ENCODE measurements at places on chromosomes 7 and 10.

DNA sequence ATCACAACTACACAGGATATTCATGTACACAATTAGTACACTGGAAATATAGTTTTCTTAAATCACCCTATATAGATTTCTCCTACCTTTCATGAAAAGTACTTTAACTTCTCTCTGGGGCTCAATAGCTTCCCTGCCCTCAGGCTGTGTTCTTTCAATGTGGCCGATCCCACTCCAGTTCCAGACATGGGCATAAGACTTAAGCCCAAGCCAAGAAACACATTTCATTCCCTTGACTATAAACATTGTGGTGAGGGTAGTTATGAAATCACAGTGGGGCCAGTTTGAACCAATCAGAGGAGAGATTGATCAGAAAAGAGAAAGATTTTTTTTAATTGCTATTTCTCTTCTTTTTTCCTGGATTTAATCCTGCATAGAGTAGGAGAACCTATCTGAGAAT is 904.6 kb upstream of the SORCS1 start:
- no peak for DNase-seq
- H3K27ac ChIP-seq = no peak overlapping the region
- no peaks in the 10 kb centered on the region for H3K4me1 ChIP-seq
- H3K36me3 ChIP-seq = no peaks in the 10 kb centered on the region

GRCh38 chr7:50502001-50502684 is 52.0 kb upstream of the FIGNL1 start:
- no peak overlapping the region for H3K27ac ChIP-seq
- no peak overlapping the region for H3K4me3 ChIP-seq
- peaks cover 18% of the 10 kb centered on the region for H3K27me3 ChIP-seq

- H3K36me3 ChIP-seq = no peaks in the 10 kb centered on the region
- no peak overlapping the region for H3K27ac ChIP-seq
- H3K4me3 ChIP-seq = no peak overlapping the region
- no peaks in the 10 kb centered on the region for H3K4me1 ChIP-seq
- DNase-seq = no peak
- H3K27me3 ChIP-seq = peaks cover 7% of the 10 kb centered on the region
These were observed 68.4 kb upstream of the PALS2 start for GRCh38 chr7:24504836-24505235.

DNA sequence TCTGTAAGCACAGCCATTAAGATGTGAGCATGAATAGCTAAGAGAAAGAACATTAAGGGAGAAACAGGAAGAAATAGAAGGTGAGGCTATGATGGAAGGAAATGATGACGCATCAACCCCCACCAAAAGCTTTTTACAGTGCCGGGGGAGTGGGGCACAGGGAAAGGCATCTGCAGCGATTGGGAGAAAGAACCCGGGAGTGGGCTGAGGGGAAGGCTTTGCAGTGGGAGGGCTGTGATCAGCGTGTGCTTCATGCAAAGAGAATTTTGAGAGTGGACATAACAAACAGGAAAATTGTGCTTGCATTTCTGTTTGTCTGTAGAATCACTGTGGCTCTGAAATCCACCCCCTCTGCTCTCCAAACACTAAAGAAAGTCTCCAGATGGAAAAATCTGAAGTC is 250.8 kb downstream of the KCNMA1 start:
- DNase-seq = no peak
- no peak overlapping the region for H3K4me3 ChIP-seq
- peaks cover 16% of the 10 kb centered on the region for H3K27me3 ChIP-seq
- H3K27ac ChIP-seq = no peak overlapping the region
- H3K4me1 ChIP-seq = peaks cover 10% of the 10 kb centered on the region

DNA sequence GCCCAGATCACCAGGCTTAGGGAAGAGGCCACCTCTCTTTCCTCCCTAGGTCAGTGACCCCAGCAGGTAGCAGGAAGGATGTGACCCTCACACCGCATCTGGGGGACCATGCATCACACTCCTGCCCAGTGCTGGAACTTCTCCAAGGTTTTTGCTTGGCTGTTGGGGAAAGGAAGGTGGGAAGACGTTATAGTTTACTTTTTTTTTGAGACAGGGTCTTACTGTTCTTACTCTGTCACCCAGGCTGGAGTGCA is 8.6 kb downstream of the ZCCHC24 start:
- H3K27me3 ChIP-seq = peaks cover 3% of the 10 kb centered on the region
- no peak for DNase-seq
- H3K36me3 ChIP-seq = no peaks in the 10 kb centered on the region
- H3K27ac ChIP-seq = no peak overlapping the region

DNA sequence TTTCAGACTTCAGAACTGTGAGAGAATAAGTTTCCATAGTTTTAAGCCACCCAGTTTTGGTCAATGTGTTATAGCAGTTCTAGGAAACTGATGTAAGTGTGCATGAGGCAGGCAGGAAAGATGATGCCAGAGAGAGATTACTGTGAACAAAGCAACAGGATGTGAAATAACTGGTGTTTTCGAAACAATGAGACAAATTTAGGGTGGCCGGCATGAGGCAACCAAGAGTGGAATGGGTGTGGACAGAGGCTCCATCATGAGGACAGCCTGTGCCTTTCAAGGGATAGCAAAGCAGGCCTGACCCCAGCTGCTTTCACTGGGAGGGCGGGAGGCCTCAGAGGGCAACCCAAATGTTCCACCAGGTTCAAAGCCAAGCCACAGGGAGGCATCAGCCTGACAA is 67.3 kb upstream of the UCN3 start:
- peak; percentile 49 for DNase-seq
- peak overlapping the region; percentile 21 for H3K4me3 ChIP-seq
- no peaks in the 10 kb centered on the region for H3K27me3 ChIP-seq
- peaks cover 5% of the 10 kb centered on the region for H3K36me3 ChIP-seq
- H3K4me1 ChIP-seq = peaks cover 60% of the 10 kb centered on the region

GRCh38 chr7:12861070-12861469 is 173.6 kb downstream of the ARL4A start:
- H3K4me3 ChIP-seq = no peak overlapping the region
- H3K4me1 ChIP-seq = no peaks in the 10 kb centered on the region
- H3K36me3 ChIP-seq = no peaks in the 10 kb centered on the region
- no peak for DNase-seq
- no peak overlapping the region for H3K27ac ChIP-seq

GRCh38 chr7:120052884-120053382 is 220.0 kb upstream of the KCND2 start:
- H3K27me3 ChIP-seq = no peaks in the 10 kb centered on the region
- DNase-seq = no peak
- no peaks in the 10 kb centered on the region for H3K4me1 ChIP-seq
- H3K27ac ChIP-seq = no peak overlapping the region
- H3K4me3 ChIP-seq = no peak overlapping the region

GRCh38 chr7:151565541-151565940 is 45.8 kb upstream of the RHEB start:
- H3K4me3 ChIP-seq = no peak overlapping the region
- H3K4me1 ChIP-seq = peaks cover 4% of the 10 kb centered on the region

DNA sequence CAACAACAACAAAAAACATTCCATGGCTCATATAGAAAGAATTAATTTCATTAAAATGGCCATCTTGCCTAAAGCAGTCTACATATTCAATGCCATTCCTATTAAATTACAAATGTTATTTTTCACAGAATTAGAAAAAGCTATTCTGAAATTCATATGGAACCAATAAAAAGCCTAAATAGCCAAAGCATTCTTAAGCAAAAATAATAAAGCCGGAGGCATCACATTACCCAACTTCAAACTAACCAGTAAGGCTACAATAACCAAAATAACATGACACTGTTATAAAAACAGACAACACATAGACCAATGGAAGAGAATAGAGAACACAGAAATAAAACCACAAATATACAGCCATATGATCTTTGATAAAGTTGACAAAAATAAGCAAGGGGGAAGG is 330.4 kb downstream of the KIF20B start:
- no peak overlapping the region for H3K4me3 ChIP-seq
- H3K27ac ChIP-seq = no peak overlapping the region
- no peaks in the 10 kb centered on the region for H3K4me1 ChIP-seq
- H3K36me3 ChIP-seq = no peaks in the 10 kb centered on the region
- DNase-seq = no peak
- H3K27me3 ChIP-seq = no peaks in the 10 kb centered on the region

- peaks cover 49% of the 10 kb centered on the region for H3K36me3 ChIP-seq
- H3K27ac ChIP-seq = peak overlapping the region; percentile 95
- peaks cover 60% of the 10 kb centered on the region for H3K4me1 ChIP-seq
- H3K4me3 ChIP-seq = peak overlapping the region; percentile 92
- H3K27me3 ChIP-seq = no peaks in the 10 kb centered on the region
These were observed 2.2 kb downstream of the MAP3K8 start for GRCh38 chr10:30436191-30436611.

DNA sequence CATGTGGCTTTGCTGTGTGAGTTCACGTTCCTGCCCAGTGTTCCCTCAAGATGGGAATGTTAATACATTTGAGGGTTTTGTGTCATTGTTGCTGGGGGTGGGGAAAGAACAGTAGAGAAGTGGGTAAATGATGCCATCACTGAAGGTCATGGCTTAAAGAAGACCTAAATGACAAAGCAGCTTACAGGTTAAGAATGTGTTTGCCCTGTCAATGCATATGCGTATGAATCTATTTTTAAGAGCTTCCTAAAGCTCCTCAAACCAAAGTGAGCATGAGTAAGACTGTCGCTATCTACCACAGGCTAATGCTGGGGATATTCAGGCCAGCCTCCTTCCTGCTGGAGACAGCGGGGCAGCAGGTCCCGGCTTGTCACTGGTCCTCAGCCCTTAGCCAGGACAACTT is 162.9 kb downstream of the CREB5 start:
- H3K27ac ChIP-seq = no peak overlapping the region
- no peaks in the 10 kb centered on the region for H3K36me3 ChIP-seq
- DNase-seq = no peak
- peaks cover 25% of the 10 kb centered on the region for H3K27me3 ChIP-seq
- H3K4me3 ChIP-seq = no peak overlapping the region

- H3K27me3 ChIP-seq = no peaks in the 10 kb centered on the region
- H3K36me3 ChIP-seq = no peaks in the 10 kb centered on the region
- H3K4me3 ChIP-seq = no peak overlapping the region
- no peak for DNase-seq
- no peak overlapping the region for H3K27ac ChIP-seq
- no peaks in the 10 kb centered on the region for H3K4me1 ChIP-seq
These were observed 647.5 kb downstream of the SORCS3 start for GRCh38 chr10:105288613-105289012.

GRCh38 chr10:51186361-51186760 is 112.1 kb downstream of the PRKG1 start:
- no peaks in the 10 kb centered on the region for H3K36me3 ChIP-seq
- H3K4me1 ChIP-seq = no peaks in the 10 kb centered on the region
- H3K4me3 ChIP-seq = no peak overlapping the region
- H3K27ac ChIP-seq = no peak overlapping the region
- H3K27me3 ChIP-seq = no peaks in the 10 kb centered on the region
- no peak for DNase-seq

- no peak overlapping the region for H3K4me3 ChIP-seq
- H3K27me3 ChIP-seq = no peaks in the 10 kb centered on the region
- H3K4me1 ChIP-seq = no peaks in the 10 kb centered on the region
- no peak for DNase-seq
These were observed 694.5 kb upstream of the PCDH15 start for GRCh38 chr10:55495555-55495954.

DNA sequence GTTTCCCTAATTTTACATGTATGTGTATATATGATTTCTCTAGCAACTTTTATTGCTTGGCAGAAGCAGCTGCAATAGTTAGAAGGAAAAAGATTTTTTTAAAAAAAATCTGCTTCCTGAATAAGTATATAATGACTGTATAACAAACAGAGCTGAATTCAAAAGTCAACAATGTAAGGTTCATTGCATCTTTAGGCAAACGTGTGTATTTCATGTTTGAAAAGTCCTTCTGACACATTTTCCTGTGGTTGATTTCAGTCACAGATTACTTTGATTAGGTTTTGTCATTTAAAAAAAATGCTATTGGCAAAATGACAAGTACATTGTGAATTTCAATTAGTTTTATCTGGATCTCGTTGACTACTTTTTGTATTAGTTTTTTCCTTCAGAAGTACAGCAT is 231.0 kb downstream of the CSTF2T start:
- no peaks in the 10 kb centered on the region for H3K36me3 ChIP-seq
- no peak overlapping the region for H3K4me3 ChIP-seq
- no peaks in the 10 kb centered on the region for H3K4me1 ChIP-seq
- DNase-seq = no peak
- H3K27me3 ChIP-seq = peaks cover 4% of the 10 kb centered on the region
- H3K27ac ChIP-seq = no peak overlapping the region

DNA sequence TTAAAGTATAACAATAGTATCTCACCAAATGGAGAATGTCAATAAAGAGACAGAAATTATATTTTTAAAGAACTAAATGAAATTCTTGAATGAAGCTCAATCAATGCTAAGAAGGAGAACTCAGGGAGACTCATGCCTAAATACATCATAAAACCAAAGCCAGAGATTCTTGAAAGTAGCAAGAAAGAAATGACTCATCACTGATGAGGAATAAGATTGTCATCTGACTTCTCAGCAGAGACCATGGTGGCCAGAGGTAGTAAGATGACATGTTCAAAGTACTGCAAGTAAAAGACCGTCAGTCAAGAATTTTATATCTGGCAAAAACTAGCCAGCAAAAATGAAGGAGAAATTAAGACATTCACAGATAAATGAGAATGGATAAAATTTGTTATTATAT is 399.0 kb downstream of the GRID1 start:
- DNase-seq = no peak
- no peaks in the 10 kb centered on the region for H3K36me3 ChIP-seq
- H3K27me3 ChIP-seq = peaks cover 27% of the 10 kb centered on the region
- no peak overlapping the region for H3K27ac ChIP-seq
- no peak overlapping the region for H3K4me3 ChIP-seq

DNA sequence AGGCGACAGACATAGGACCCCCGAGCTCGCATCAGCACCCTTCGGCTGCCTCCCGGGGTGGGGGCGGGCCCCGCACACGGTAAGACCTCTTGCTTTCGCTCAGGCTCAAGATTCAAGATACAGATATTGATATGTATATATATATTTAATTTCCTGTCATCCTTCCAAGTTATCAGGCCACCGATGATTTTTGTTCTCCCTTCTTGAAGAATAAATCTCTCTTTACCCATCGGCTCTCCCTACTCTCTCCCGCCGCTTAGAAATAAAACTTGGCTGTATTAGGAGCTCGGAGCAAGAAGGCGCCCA is 603 bp downstream of the ADRA2A start:
- no peak for DNase-seq
- H3K36me3 ChIP-seq = no peaks in the 10 kb centered on the region
- peak overlapping the region; percentile 71 for H3K4me3 ChIP-seq
- H3K27me3 ChIP-seq = peaks cover 70% of the 10 kb centered on the region
- no peak overlapping the region for H3K27ac ChIP-seq
- peaks cover 18% of the 10 kb centered on the region for H3K4me1 ChIP-seq

DNA sequence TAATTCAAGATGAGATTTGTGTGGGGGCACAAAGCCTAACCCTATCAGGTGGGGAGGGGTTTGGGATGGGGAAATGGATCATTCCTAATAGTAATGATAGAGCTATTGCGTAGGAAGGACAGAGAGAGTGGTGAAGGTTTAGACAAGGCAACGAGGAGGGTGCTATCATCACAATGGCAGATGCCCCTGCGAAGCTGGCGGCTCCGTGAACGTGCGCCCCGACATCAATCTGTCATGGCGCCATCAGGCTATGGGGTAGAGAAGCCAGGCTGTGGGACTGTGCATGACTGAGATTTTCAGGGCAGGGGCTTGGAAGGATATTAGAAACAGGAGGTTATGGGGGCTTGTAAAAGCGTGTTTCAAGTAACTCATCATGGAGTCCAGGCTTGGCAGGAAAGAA is 157.6 kb downstream of the ITGA8 start:
- H3K4me3 ChIP-seq = no peak overlapping the region
- H3K4me1 ChIP-seq = no peaks in the 10 kb centered on the region
- DNase-seq = no peak
- peaks cover 19% of the 10 kb centered on the region for H3K27me3 ChIP-seq
- no peak overlapping the region for H3K27ac ChIP-seq

- H3K4me3 ChIP-seq = no peak overlapping the region
- H3K36me3 ChIP-seq = no peaks in the 10 kb centered on the region
- H3K4me1 ChIP-seq = peaks cover 26% of the 10 kb centered on the region
These were observed 22.9 kb upstream of the MTPAP start for GRCh38 chr10:30371954-30372353.
